ENCODE measurements at places on chromosomes 5 and 9. TPM values are rescaled to one million over a fixed set of nuclear protein-coding genes. Genes with fewer than 3 reads are reported as not detected.

The CDKN2B-AS1 gene
- polyA plus RNA-seq: 0.32 TPM

The KIF12 gene
- 170 TPM for polyA plus RNA-seq

The TMEM232 gene
- 7.3 TPM for polyA plus RNA-seq

The FBP2 gene
- polyA plus RNA-seq: 0.10 TPM

The FGF10 gene
- polyA plus RNA-seq: 8.7 TPM

The SUSD3 gene
- polyA plus RNA-seq: 6.9 TPM

The NPM1 gene
- polyA plus RNA-seq: 1,684 TPM

The QRFP gene
- 0.30 TPM for polyA plus RNA-seq

The C9 gene
- 0.37 TPM for polyA plus RNA-seq

The B4GALT1 gene
- polyA plus RNA-seq: 146 TPM

GRCh38 chr5:58410441-58410840, 49.4 kb downstream of the PLK2 start:
- DNase-seq: peak; percentile 50

GRCh38 chr5:119356612-119357188, 881 bp downstream of the TNFAIP8 start:
- DNase-seq: peak; percentile 67

DNA sequence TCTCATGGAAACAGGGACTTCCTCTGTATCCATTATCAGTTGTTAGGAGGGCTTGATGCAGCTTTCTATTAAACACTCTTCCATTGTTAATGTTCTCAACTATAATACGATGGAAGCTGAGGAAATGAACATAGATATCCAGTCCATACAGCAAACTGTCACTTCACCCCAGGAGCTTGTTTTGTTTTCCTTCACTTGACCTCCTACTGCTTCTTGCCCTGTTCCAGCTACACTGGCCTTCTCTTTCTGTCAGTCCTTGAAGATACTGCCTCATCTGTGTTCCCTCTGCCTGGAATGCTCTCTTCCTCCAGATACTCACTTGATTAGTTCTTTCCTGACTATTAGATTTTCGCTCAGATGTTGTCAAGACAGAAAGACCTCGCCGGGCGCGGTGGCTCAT, 17.1 kb downstream of the CTNNA1 start:
- DNase-seq: no peak

- DNase-seq: peak; percentile 48
These were observed 263.5 kb downstream of the NTRK2 start for GRCh38 chr9:84932915-84933527.

DNA sequence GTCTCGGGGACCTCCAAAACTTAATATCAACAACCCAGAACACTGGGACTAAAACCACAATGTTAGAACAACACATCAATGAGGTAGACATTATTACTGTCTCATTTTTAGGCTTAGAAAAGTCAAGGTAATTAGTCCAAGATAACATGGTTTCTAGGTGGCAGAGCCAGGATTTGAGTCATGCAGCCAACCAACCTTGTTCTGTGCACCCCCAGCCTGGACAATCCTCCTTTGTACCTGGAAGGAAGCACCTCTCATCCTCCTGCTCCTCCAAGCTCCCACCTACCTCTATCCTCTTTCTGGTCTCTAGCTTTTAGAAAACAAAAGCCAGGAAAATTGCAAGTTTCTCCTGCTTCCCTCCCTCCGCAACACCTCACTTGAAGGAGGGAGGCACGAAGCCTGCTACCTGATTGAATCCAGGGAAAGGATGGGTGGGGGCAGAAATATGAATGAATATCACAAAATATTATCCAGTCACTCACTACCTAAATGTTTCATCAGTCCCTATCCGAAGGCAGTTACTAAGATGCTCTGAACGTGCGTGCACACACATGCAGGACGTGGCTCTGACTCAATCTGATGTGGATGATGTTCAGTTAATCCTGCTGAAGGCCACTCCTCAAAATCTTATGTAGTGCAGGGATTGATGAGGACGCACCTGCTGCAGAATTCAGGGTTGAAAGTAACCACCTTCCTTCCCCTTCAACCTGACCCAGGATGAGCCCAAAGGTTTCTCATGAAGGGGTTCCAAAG, 26.3 kb upstream of the TTC1 start:
- DNase-seq: no peak

DNA sequence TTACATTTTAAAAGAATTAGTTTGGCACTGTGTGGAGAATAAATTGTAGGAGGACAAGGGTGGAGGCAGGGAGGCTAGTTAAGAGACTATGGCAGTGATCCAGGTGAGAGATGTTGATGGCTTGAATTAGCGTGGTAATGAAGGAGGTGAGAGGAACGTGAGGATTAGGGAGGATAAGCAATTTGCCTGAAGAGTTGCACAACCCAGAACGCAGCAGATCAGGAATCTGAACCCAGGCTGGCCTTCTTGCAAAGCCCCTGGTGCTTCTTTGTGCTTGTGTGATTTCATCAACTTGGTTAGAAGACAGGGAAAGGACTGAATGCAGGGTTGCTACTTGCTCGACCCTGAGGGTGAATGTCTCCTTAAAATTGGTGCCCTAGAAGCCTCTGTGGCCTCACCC, 6.9 kb upstream of the SCAMP1 start:
- no peak for DNase-seq

- no peak for DNase-seq
These were observed 77.1 kb downstream of the GOLPH3 start for GRCh38 chr5:32096891-32097595.

DNA sequence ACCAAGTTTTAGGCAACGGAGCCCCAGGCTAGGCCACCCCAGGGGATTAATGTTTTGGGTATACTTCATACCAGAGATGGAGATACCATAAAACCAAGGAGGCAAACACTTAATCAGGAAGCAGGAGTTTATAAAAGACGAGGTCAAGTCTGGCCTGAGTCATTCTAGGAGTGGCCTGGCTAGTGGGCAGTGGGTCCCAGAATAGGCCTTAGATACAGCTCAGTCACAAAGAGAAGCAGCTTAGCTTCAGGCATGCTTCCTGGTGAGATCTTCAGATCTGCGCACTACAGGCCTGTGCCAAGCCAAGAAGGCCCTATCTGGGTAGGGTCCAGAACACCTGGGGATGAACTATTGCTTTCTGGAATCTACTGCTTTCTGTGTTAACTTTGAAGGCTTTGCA, 20.6 kb upstream of the NR5A1 start:
- DNase-seq: no peak

DNA sequence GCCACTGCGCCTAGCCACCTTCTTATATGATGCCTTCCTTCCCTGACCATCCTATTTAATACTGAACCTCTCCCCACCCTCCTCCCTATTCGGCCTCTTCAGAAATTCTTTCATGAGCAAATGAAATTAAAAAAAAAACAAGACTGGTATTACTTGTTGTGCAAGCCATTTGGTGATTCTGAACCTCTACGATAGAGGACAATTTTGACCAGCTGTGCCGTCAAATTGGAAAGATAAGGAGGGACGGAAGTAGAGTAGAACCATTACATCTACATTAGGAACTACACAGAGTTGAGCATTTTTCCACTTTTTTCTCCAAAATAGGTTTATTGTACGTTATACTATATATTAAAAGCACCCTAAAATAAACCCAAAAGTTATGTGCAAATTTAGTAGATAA, 2.9 kb downstream of the DHX29 start:
- DNase-seq: no peak

DNA sequence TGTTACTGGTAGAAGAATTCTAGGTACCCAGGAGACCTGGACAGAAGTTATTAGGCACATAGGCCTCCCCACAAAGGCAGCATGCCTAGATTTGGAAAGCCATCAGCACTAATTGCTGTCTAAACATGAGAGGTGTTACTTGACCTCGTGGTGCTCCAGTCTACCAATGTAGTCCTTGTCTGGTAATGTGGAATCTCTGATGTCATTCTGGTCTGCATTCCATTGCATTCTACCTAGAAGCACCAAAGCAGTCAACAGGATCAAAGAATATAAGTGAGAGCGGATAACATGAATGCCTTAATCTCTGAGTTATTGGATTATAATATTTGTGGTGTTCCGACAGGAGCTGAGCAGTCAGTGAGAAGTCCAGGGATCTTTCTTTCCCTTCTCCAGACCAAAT, 175.2 kb downstream of the PSAT1 start:
- no peak for DNase-seq
